Glomerular endothelial cell (primary cell): ENCODE measurements at places on chromosomes 3 and 15. TPM values are rescaled to one million over a fixed set of nuclear protein-coding genes. Genes with fewer than 3 reads are reported as not detected.

Gene RBP2
- not detected in 2 replicates for total RNA-seq

Gene TLR9
- not detected in 2 replicates for total RNA-seq

Gene TJP1
- 99.0 and 142 TPM in 2 replicates for total RNA-seq

Gene ZBTB47
- 19.1 and 24.3 TPM in 2 replicates for total RNA-seq

Gene NBEAL2
- total RNA-seq, result 51.7 and 98.0 TPM in 2 replicates

Gene SCN11A
- 0.15 and 0.23 TPM in 2 replicates for total RNA-seq

Gene RTP4
- 0.78 and 4.6 TPM in 2 replicates for total RNA-seq

Gene C15orf61
- total RNA-seq, result 3.4 and 3.9 TPM in 2 replicates

Gene SLC12A6
- total RNA-seq, result 23.0 and 29.8 TPM in 2 replicates

Gene SH3GL3
- not detected in 2 replicates for total RNA-seq

Gene CLDN1
- total RNA-seq, result 18.1 and 63.1 TPM in 2 replicates

Gene OCA2
- total RNA-seq, result not detected in 2 replicates

Gene IL1RAP
- total RNA-seq, result 8.1 and 12.5 TPM in 2 replicates

Gene FGD5
- 72.1 and 109 TPM in 2 replicates for total RNA-seq

Gene CFAP91
- total RNA-seq, result 0.10 and 0.70 TPM in 2 replicates

Gene CRBN
- total RNA-seq, result 43.1 and 44.4 TPM in 2 replicates

Gene SOX2
- not detected in 2 replicates for total RNA-seq

Gene SCAMP5
- 27.2 and 32.6 TPM in 2 replicates for total RNA-seq

Gene CAMK2N2
- total RNA-seq, result 0.58 TPM in 1 of 2 replicates, not detected in the other

Gene SGO1
- total RNA-seq, result 1.7 and 4.3 TPM in 2 replicates

Gene GOLGA6L9
- 1.7 and 5.2 TPM in 2 replicates for total RNA-seq

Gene ATP13A4
- total RNA-seq, result 0.34 TPM in 1 of 2 replicates, not detected in the other

Gene P2RY14
- not detected in 2 replicates for total RNA-seq

Gene XPC
- 50.4 and 56.7 TPM in 2 replicates for total RNA-seq

Gene PDZRN3
- 0.76 TPM in 1 of 2 replicates, not detected in the other for total RNA-seq

Gene BTLA
- total RNA-seq, result not detected in 2 replicates

Gene TADA3
- total RNA-seq, result 58.9 and 73.5 TPM in 2 replicates
